ENCODE measurements at places on chromosomes 5 and 9.

DNA sequence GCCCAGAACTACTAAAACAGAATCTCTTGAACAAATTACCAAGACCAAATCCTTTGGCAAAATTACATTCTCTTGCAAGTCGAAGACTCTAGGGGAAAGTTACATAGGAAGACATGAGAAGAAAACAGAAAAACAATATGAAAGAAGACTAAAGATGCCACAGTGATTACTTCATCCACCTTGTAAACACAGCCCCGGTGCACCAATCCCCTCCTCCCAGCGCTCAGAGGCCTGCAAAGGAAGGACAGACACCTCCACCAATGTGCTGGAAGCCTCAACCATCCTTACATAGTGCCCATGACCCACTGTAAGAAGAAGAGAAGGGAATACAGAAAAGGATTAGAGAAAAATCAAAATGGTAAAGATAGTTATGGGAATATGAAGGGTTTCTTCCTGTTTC lies 218.5 kb downstream of the SPOCK1 start:
- no peak for DNase-seq

DNA sequence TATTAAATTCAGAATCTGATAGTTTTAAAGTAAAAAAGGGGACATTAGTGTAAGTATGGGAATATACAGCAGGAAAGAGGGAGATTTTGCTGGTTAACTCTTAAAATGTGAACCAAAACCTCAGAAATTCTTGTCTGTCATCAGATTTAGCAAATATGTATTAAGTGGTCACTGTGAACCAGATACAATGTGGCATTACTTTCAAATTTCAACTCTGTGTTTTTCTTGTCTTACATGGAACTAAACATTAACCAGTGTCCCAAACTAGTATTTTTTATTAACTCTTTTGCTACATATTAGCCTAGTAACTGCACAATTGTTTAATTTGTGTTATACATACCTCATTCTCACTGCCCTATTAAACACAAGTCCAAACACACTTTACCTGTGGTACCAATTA lies 259.9 kb upstream of the RASA1 start:
- no peak for DNase-seq

DNA sequence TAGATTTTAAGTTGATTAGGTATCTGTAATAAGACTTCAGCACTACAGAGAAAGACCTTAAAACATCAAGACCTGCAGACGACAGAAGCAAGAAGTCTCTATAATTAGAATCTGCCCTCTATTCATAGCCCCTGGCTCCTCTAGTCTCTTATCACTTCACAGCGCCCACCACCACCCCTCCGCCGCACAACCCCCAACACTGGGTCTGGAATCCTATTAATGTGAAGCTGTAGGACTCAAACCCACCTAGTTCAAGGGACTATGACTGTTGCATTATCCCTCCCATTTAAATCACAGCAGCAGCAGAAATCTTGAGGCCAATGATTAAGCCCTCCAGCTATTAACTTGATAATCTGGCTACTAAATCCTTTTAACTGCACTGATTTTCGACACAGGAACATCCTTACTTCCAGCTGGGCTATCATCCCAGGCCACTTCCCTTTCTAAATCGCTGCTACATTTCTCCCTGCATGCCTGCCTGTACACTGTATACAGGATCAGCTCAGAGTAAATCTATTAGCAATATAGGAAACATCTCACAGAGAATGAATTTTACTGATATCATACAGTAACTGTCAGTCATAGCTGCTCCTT lies 159.5 kb upstream of the GRAMD2B start:
- DNase-seq, result no peak

- DNase-seq, result peak; percentile 52
Measured at GRCh38 chr9:131337131-131337848, 47.8 kb downstream of the PLPP7 start.

DNA sequence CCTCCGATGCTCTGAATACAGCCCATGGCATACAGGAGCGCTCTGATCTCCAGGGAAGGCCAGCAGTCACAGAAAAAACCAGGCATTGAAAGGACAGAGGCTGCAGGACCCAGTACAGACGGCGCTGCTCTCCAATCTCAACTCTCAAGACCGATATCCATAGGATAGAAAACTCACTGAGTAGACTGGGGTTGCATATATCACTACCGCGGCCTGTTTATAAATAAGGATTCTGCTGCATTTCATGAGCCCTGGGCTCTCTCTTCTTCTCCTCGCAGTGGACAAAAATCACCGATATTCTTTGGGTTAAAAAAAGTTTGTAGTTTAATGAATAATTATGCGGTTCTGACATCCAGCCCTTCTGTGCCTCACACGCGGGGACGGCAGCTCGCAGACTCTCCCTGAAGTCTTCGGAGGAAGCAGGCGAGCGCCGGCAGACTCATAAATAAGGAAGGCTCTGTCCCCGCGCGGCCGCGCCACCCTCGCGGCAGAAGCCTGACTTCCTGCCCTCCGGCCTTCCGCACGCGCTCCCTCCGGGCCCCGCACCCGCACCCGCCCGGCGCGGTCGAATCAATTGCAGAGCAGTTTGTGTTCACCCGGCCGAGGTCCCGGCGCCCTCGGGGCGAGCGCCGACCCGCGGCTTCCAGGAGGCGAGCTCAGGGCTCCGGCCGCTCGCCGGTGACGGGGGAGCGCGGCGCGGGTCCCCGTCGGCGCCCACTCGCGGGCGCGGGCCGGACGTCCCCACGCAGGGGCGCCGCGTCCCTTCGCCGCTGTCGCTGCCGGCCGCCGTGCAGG lies at the start of gene FAM78A:
FAM78A (minus strand) TSS at position 417 of the 795 bp plus-strand sequence; CDS start at position 86, 331 bp downstream.
- DNase-seq, result no peak

GRCh38 chr5:143174714-143175398 lies 228.6 kb downstream of the NR3C1 start:
- no peak for DNase-seq

GRCh38 chr9:134367791-134368490 lies 41.7 kb downstream of the RXRA start:
- DNase-seq, result no peak

DNA sequence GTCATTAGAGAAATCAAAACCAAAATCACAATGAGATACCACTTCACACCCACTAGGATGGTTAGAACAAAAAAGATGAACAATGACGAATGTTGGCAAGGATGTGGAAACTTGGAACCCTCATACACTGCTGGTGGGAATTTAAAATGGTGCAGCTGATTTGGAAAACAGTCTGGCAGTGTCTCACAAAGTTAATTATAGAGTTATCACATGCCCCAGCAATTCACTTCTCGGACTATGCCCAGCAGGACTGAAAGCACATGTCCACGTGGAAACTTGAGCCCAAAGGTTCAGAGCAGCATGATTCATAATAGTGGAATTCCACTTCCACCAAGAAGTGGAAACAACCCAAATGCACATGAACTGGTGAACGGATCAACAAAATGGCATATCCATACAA lies 85.0 kb upstream of the HRH2 start:
- DNase-seq, result no peak

GRCh38 chr5:140986117-140986521 lies 19.8 kb downstream of the PCDHAC2 start:
- DNase-seq, result no peak

DNA sequence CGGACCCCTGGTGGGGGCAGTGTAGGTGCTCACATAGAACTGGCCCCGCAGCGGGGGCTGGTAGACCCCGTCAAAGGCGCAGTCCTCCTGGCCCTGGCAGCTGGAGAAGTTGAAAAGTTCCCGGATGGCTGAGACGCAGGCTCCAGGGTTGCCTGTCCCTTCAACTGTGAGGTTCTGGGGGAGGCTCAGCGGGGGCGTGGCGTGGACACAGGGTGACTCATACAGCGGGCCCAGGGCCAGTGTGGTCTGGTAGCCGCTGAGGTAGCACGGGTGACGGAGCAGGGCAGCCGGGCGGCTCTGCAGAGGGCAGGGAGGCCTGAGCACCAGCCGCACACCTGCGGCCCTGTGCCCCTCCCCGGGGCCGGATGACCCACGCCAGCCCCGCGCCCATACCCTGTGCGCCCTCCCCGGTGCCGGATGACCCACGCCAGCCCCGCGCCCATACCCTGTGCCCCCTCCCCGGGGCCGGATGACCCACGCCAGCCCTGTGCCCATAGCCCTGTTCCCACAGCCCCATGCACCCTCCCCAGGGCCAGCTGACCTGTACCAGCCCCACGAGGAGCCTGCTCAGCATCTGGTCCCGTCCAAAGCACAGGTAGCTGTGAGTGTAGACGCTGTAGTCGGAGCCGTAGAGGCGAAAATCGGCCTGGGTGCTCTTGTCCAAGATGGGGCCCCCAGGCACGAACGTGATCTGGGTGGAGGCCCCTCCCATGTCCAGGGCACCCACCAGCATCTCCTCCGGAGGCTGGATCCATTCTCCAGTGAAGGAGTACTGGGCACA lies 5.0 kb downstream of the ENTPD8 start:
- peak; percentile 83 for DNase-seq

DNA sequence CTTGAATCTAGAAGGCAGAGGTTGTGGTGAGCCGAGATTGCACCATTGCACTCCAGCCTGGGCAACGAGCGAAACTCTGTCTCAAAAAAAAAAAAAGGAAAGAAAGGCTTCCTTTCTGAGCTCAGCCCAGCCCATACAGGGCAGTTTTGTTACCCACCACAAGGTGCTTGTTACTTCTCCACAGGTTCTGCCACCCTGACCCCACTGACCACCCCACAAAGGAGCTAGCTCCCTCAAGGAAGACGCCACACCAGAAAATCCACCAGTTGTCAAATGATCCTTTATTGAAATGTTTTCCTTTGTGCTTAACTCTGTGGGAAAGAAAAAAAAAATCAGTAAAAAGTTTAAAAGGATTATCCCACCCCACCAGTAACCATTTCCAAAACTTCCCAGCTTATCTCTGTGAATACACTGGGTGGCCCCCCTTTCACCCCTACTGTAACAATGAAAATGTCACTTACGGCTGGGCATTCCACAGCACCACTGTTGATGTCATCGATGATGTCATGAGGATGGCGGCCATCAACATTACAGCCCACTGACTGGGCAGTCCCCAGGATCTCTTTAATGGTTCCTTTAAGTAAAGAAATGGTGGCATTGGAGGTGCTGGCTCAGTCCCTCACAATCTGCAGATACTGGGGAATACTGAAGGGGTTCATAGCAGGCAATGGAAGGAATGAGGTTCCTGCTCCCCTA lies 3.6 kb downstream of the RPL12 start:
- DNase-seq, result no peak

GRCh38 chr5:91302305-91302704 lies 80.8 kb downstream of the ARRDC3 start:
- DNase-seq, result no peak

DNA sequence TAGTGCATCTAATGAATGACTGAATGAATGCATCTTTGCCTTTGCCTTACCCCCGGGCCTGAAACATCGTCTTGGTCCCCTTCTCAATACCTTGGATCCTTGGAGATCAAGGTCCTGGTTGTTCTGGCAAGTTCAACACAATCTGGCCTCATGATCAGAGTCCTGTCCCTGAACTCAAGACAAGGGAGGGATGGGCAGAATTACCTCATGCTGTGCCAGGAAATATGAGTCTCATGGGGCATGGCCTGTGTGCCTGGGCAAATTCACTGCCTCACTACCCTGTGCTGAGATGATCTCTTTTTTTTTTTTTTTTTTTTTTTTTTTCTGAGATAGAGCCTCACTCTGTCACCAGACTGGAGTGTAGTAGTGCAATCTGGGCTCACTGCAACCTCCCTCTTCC lies 630 bp upstream of the BTNL3 start:
- no peak for DNase-seq

DNA sequence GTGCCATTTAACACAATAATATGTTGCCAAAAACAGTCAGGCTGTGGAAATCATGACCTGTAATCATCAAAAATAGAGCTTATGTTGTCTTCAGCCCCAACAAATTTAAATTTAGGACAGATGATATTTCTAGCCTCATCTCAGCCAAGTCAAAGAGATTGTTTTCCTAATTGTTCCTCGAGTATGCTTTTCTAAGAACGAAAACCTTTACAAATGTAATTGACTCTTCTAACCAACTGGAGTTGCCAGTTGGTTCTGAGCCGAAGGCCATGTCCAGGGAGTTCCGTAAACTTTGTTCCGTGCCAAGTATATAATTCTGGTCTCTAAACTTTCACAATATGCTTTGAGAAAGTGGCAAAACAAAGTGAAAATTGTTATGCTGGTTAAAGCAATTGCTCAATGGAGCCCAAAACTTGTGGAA lies 160.8 kb downstream of the CEMIP2 start:
- no peak for DNase-seq

- DNase-seq, result no peak
Measured at GRCh38 chr5:127555826-127556225, 38.4 kb downstream of the PRRC1 start.

DNA sequence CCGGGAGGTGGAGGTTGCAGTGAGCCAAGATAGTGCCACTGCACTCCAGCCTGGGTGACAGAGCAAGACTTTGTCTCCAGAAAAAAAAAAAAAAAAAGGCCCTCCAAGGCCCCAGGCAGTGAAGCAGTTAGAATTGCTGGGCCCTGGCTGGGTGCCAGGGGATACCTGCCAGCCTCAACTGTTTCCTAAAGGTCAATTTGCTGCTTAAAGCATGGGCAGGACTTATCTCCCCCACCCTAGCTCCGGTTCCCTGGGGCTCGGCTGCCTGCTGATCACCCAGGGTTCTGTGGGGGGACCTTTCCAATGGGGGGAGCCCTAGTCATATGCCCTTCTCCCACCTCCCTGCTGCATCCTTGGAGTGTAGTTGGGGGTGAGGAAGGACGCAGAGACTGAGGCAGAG lies 25.7 kb downstream of the NCS1 start:
- no peak for DNase-seq

GRCh38 chr5:69493396-69494133 lies 975 bp downstream of the OCLN start:
- DNase-seq, result no peak

GRCh38 chr5:150017226-150018005 lies 16.9 kb downstream of the HMGXB3 start:
- no peak for DNase-seq

GRCh38 chr9:27572918-27573633 lies at the start of gene C9orf72:
C9orf72 (minus strand) TSS chr9:27573481; CDS start chr9:27567120, 6,361 bp downstream.
- peak; percentile 89 for DNase-seq

DNA sequence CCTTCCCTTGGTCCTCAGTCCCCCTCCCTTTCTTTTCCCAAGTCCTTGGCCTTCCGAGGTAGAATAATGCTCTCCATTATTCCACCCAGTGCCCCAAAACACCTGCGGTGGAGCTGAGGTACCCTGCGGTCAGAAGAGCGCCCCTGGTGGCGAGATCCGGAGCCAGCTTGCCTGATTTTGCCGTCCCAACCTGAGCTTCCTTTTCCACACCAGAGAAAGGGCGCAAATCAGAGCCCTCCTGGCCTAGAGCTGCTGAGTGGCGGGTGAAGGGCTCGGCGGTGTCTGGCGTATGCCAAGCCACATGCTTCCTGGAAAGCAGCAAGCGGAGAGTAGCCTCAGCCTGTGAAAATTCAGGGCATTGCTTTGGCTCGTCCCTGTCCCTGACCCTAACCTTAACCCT lies 21.1 kb upstream of the CARTPT start:
- no peak for DNase-seq

DNA sequence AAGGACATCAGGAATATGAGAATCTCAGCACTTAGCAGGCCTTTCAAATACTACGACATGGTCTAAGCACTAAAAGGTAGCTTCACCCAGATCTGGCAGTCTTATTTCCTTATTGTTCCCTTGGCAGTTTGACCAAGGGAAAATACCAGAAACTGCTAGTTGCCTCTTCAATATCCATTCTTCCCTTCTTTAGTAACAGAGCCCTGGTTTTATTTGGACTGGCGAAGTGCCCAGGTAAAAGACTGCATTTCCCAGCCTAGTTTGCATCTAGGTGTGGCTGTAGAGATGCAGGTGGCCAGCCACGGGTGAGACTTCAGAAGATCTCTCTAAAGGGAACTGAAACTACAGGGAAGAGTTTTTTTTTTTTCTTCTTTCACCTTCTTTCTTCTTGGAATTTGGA lies 21.6 kb downstream of the DMRT2 start:
- no peak for DNase-seq

Measured in suprapubic skin (tissue), 4 donors.